Effector memory CD8-positive, alpha-beta T cell (primary cell): ENCODE measurements at places on chromosomes 6 and 20.

- no peaks in the 10 kb centered on the region for H3K4me1 ChIP-seq
- DNase-seq: no peak
- H3K27ac ChIP-seq: no peak overlapping the region
- no peaks in the 10 kb centered on the region for H3K27me3 ChIP-seq
- peaks cover 33% of the 10 kb centered on the region for H3K36me3 ChIP-seq
These were observed 32.8 kb downstream of the PCMT1 start for GRCh38 chr6:149782337-149782736.

DNA sequence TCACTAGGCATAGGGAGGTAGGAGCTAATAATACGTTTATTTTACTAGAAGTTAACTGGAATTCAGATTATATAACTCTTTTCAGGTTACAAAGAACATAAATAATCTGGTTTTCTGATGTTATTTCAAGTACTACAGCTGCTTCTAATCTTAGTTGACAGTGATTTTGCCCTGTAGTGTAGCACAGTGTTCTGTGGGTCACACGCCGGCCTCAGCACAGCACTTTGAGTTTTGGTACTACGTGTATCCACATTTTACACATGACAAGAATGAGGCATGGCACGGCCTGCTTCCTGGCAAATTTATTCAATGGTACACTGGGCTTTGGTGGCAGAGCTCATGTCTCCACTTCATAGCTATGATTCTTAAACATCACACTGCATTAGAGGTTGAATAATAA is 1.1 kb downstream of the HFE start:
- DNase-seq: no peak
- no peak overlapping the region for H3K27ac ChIP-seq
- no peaks in the 10 kb centered on the region for H3K27me3 ChIP-seq
- peaks cover 20% of the 10 kb centered on the region for H3K4me1 ChIP-seq
- peak overlapping the region; percentile 90 for H3K4me3 ChIP-seq
- peaks cover 3% of the 10 kb centered on the region for H3K36me3 ChIP-seq

DNA sequence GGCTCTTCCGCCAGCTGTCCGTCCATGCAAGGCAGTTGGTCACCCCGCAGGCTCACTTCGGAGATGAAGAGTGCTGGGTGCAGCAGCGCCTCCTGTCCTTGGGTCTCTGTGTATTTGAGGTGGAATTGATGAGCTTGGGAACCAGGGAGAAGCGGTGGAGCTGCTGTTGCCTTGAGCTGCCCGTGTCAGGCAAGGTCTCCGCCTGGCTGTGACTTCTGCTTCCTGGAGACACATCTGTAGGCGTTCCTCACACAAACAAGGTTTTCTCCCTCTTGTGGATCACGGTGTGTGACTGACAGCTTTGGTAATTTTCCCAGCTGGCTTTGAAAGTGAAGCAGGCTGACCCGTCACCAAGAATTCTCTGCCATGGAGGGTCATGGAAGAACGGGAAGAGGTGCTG is 2.5 kb upstream of the SLC17A9 start:
- H3K4me1 ChIP-seq: peaks cover 25% of the 10 kb centered on the region
- peaks cover 30% of the 10 kb centered on the region for H3K36me3 ChIP-seq
- H3K4me3 ChIP-seq: no peak overlapping the region
- DNase-seq: no peak
- H3K27me3 ChIP-seq: no peaks in the 10 kb centered on the region

- peaks cover 4% of the 10 kb centered on the region for H3K27me3 ChIP-seq
- DNase-seq: no peak
- no peak overlapping the region for H3K4me3 ChIP-seq
- H3K4me1 ChIP-seq: peaks cover 2% of the 10 kb centered on the region
- H3K27ac ChIP-seq: no peak overlapping the region
These were observed 76.8 kb downstream of the UNC5CL start for GRCh38 chr6:40962241-40962640.

GRCh38 chr20:6473197-6473596 is 294.3 kb upstream of the BMP2 start:
- no peaks in the 10 kb centered on the region for H3K27me3 ChIP-seq
- no peak for DNase-seq
